A549 treated with Hydrocortisone at 1 μM for 4 hours (cell line): ENCODE measurements at places on chromosomes 5 and 9. TPM values are rescaled to one million over a fixed set of nuclear protein-coding genes. Genes with fewer than 3 reads are reported as not detected.

Gene GARNL3
- 2.3 to 4.1 TPM (median 2.5 TPM) in 5 replicates for total RNA-seq

Gene INSL6
- not detected in 5 replicates for total RNA-seq

Gene NDUFAF2
- 67.8 to 84.2 TPM (median 74.7 TPM) in 5 replicates for total RNA-seq

Gene CFAP90
- total RNA-seq: 0.36 to 0.81 TPM (median 0.77 TPM) in 5 replicates

Gene CCDC192
- not detected in 5 replicates for total RNA-seq

Gene ARSI
- total RNA-seq: 30.4 to 36.6 TPM (median 34.3 TPM) in 5 replicates

Gene SHC3
- total RNA-seq: 0.22 to 0.51 TPM (median 0.24 TPM) in 5 replicates

Gene LCN1
- total RNA-seq: 0.15 to 0.20 TPM in 2 of 5 replicates, not detected in the others

Gene MLANA
- not detected in 5 replicates for total RNA-seq

Gene RNF183
- not detected in 5 replicates for total RNA-seq

Gene SLC6A3
- 0.62 to 0.97 TPM (median 0.75 TPM) in 5 replicates for total RNA-seq
